ENCODE measurements at places on chromosomes 4 and X.

DNA sequence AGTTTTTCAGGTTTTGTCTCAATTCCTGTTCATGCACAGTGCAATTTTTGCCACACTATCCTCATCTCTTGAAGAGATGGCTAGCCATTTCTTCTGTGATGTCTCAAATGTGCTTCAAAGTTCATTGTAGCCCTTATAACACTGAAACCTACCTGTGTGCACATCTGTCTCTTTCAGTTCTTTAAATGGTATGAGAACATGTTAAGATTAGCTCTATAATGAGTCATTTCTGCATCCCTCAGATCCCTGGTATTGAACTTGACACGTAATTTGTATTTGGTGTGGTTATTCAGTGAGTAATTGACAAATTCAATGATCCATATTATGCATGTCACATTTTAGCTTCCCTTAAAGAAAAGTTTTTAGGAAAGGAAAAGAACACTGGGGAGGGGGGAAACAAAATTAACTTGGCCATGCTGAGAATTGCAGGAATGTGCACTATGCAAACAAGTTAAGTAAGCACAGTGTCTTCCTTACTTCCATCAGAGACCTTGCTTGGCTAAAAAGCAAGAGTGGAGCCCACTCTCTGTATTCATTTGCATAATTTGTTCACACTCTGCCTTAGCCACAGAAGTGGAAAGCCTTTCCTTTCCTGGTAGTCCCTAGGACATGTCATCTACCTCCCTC is 659.8 kb upstream of the MAGEB2 start:
- DNase-seq = peak; percentile 23

DNA sequence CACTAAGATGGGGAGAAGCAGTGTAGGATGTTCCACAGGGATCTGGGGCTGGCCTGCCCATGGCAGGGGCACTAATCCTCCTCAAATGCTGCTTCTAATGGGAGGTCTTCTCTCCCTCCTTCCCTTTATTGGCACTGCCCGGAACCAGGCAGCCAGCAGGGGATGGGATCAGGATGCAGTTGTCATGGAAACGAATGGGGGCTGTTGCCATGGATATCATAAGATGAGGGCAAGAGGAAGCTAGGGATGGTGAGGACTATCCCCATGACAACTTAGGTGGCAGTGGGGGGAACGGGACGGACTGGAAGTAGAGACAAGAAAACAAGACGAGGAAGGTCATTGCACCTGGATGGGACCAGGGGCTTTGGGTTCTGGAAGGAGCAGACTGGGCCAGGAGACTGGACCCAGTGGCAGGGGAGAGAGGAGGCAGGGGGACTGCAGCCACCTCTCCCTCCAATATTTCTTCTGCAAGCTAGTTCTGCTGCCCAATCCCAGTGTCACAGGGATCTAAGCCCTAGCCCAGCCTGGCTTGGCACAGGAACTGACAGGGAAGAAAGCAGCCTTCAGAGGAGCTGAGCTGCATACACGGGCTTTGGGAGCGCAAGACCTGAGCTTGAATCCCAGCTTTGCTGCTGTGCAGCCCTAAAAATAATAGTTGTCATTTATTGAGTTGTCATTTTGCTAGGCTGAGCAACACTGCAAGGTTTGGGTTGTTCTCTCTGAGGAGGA is 19.0 kb downstream of the IQSEC2 start:
- no peak for DNase-seq

GRCh38 chrX:98956014-98956413 is 1454.1 kb downstream of the PCDH19 start:
- DNase-seq = no peak

GRCh38 chrX:35829501-35829900 is 31.4 kb downstream of the MAGEB16 start:
- no peak for DNase-seq

GRCh38 chr4:116585246-116585645 is 500.1 kb downstream of the TRAM1L1 start:
- no peak for DNase-seq

- no peak for DNase-seq
Measured at GRCh38 chr4:126725906-126726305, 906.9 kb upstream of the INTU start.

DNA sequence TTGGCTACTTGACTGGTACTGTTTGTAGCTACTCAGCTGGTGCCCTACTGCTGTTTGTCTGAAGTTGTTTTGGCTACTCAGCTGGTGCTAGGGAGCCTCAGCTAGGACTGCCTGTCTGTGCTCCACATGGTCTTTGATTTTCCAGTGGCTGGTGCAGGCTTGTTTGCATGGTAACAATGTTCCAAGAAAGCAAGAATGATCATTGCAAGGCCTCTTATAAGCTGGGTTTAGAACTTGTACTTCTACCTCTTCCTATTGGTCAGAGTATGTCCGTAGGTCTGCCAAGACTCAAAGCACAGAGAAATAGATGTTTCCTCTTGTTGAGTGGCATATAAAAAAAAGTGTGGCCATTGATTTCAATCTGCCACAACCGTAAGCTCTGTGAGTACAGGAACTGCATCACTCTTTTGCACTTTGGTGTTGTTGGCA is 17.6 kb downstream of the NFKB1 start:
- DNase-seq = no peak

DNA sequence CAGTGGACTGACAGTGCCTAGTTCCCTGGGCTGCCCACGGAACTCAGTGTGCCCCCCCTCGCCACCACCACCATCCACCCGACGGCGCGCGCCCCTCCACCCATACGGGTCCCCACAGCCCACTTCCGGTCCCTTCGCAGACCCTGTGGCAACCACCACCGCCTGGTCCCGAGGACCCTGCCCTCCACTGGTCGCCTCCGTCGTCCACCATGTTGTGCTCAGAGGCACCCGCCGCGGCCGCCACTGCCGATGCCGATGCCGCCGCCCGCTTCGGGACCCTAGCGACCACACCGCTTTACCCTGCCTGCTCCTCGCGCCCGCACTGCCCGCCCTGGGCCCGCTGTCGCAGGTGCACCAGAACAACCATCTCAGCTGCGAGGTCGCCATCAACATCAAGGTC is 66.5 kb upstream of the LANCL3 start:
- DNase-seq = no peak

DNA sequence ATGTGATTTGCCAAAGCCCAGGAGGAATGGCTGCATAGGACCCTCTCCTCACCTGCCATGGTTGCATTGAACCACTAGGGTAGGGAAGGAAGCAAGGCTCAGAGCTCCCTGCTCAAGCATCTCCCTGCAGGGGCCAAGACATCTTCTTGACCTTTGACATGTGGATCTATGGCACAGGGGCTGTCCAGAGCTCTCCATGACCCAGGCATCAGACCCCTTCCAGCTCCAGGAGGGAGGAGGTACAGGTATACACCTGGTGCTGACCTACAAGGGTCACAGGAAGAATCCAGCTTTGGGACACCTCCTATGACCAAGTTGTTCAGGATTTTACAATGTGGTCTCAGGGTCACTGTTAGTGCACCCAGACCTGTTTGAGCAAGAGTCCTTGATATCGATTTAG is 23.2 kb upstream of the ASMTL start:
- DNase-seq = no peak

DNA sequence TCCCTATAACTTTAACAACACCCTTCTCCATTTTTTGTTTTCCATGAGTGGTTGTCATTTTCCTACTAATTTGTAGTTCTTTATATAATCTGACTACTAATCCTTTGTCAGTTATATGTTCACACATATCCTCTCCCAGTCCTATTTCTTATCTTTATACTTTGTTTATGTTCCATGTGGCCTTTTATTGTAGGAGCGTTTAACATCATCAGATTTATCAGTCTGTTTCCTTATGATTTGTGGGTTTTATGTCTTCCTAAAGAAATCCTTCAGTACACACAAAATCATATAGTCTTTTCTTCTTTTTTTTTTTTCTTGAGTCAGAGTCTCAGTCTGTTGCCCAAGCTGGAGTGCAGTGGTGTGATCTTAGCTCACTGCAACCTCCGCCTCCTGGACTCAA is 204.9 kb upstream of the SPRY1 start:
- no peak for DNase-seq

DNA sequence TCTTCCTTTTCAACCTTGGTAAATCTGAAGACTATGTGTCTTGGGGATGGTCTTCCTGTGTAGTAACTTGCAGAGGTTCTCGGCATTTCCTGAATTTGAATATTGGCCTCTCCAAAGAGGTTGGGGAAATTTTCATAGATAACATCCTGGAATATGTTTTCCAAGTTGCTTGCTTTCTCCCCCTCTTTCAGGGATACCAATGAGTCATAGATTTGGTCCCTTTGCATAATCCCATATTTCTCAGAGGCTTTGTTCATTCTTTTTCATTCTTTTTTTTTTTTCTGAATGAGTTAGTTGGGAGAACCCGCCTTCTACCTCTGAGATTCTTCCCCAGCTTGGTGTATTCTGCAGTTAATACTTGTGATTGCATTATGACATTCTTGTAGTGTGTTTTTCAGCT is 549.2 kb upstream of the AMOT start:
- DNase-seq = no peak

GRCh38 chrX:118249146-118249545 is 96.8 kb upstream of the WDR44 start:
- DNase-seq = no peak

DNA sequence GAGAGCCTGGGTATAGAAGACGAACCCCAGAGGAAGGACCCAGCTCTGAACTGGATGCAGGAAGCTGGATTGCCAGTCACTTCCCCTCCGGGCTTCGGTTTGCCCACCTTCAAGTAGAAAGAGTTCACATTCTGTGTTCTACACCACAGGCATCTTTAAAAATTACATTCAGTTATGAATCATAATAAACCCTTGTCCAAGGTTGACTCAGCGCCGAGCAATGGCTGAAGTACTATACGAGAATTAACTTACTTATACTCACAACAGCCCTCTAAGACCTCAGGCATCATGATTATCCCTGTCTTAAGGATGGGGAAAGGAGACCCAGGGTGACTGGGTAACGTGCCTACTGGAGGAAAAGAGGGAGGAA is 72.5 kb downstream of the EVC2 start:
- peak; percentile 38 for DNase-seq

DNA sequence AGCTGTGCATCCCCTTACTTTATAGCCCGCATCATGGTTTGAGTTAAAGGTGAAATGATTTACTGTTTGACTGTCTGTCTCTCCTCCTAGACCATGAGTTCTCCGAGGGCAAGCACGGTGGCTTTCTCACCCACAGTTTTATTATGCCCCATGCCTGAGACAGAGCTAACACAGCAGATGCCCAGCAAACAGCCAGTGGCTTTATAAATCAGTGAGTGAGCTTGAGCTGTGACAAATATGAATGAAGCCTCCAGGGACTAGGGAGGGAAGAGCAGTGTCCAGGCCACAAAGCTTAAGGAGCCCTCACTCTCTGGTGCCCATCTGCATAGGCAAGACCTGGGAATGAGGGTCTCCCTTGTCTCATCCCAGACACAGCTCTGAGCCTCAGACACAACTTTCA is 57.9 kb downstream of the FHDC1 start:
- DNase-seq = no peak

DNA sequence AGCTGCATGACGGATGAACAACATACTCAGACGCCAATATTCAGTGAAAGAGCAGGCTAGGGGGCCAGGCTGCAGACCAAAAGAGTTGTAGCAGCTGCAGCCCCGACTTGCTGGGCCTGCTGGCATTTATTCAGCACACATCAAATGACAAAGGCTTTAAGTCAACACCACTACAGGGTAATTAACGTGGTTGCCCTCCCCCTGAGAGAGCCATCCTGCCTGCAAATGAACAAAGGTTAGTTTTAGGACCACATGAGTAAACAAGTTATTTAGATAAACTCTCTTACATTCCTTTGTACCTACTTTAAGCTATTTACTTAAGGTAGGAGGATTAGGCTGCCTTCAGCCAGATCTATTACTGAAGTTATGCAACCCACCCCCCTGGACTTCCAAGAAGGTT is 1329.1 kb downstream of the PCDH18 start:
- no peak for DNase-seq

DNA sequence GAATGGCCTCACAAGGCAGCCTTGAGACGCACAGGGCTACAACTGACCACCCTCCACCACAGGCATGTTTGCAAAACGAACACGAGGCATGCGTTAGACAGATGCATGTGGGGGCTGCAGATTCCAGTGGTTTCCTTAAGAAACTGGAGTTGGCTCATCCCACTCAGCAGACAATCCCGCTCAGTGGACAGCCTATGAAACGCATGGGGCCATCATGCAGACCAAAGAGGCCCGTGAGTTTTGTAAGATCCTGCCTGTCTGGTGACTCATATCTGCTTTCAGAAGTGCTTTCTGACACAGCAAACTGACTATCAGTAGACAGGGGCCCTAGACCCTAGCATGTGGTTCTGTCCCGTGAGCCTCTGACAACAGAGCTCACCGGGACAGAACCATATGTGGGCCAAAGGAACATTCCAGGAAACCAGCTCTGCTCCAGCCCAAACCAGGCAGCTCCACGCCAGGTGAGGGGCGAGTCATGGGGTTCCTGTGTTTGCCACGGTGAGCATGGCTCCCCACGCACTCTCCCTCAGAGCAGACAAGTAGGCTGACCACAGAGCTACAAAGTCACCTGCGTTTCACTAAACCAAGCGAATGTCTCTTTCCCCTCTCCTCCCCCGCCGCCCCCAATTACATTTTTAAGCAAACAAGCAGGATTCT is 74.4 kb downstream of the MTMR1 start:
- DNase-seq = peak; percentile 58

GRCh38 chr4:107027379-107027778 is 8.7 kb downstream of the DKK2 start:
- no peak for DNase-seq

DNA sequence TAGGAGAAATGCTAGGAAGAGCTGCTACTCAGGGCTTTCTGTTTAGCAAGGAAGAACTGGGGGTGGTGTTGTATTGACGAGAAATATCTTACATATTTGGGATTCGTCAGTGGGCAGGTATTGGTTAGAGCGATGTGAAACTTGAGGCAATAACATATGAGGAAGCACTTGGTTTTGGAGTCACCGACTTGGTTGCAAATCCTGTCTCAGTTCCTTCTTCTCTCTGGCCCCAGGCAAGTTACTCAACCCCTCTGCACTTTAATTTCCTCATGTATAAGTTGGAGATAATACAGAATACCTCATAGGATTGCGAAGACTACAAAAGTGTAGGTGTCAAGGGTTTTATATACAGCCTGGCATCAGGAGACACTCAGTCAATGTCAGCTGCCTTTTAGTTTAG is 34.1 kb downstream of the GPAT3 start:
- no peak for DNase-seq

- DNase-seq = no peak
Measured at GRCh38 chr4:124786634-124787033, 74.1 kb upstream of the ANKRD50 start.

- DNase-seq = no peak
Measured at GRCh38 chr4:79431839-79432238, 23.8 kb upstream of the GK2 start.

- no peak for DNase-seq
Measured at GRCh38 chr4:8307714-8308113, 38.2 kb downstream of the HTRA3 start.

GRCh38 chr4:65021737-65022136 is 612.5 kb upstream of the TECRL start:
- no peak for DNase-seq
